ENCODE measurements at places on chromosomes 13 and 19.
A peak's percentile ranks its signal among the peaks of the same experiment; 100 is the strongest.

DNA sequence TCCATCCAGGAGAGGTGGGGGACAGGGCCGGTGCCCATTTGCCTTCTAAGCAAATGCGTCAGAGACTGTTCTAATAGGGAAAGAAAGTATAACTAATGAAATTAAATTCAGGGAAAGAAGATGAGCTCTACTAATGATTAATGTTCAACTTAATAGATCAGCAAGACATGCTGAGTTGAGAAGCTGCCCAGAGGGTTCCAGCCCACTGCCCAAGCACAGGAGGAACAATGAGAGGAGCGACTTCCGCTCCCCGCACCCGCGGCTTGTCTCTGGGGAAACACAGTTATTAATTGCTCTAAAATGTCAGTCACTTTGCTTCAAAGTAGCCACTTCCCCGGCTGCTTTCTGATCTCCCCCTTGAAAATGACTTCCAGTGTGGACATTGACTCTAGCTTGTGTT is 331.3 kb downstream of the UQCRFS1 start:
- no peak for DNase-seq

DNA sequence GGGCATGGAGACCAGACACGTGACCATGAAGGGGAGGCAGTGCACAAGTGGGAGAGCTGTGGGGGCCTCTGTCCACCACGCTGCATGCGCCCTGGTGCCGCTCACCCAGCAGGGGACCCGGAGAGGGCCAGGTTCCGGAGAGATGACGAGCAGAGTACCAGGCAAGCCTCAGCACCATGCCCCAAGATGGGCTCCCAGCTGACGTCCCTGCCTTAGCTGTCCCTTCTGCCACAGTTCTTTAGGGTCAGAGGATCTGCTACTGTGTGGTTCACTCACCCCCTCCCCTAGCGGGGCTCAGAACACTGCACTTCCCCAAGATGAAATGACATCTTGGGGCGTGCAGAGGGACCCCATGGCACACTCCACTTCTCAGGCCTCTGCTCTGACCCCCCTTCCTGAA is 9.6 kb upstream of the PRKD2 start:
- no peak for DNase-seq

GRCh38 chr19:29943615-29944014 is 1.6 kb downstream of the URI1 start:
- DNase-seq: no peak

GRCh38 chr19:46492841-46493235 is 2.8 kb downstream of the PNMA8B start:
- peak; percentile 25 for DNase-seq
